NK-92 treated with Interleukin-12 subunit alpha and Interleukin-12 subunit beta, amount 100 ng/mL, for 24 hours (cell line): ENCODE measurements at places on chromosomes 11 and 22.
A peak's percentile ranks its signal among the peaks of the same experiment; 100 is the strongest.

DNA sequence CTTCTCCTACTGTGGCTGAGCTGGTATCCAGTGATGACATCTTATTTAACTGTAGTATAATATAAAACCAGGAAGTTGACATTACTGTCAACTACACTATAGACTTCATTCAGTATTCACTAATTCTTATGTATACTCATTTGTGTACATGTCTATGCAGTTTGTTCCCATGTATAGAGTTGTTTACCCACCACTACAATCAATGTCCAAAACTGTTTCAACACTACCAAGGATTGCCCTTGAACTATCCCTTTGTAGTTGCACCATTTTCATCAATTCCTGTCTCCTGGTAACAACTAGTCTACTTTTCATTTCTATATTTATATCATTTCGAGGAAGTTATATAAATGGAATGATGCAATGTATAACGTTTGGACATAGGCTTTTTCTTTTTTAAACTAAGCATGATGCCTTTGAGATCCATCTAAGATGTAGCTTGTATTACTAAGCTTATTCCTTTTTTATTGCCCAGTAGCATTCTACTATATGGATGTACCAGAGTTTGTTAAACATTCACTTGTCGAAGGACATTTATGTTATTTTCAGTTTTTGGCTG, 39.2 kb downstream of the TMEM135 start:
- DNase-seq, result no peak

DNA sequence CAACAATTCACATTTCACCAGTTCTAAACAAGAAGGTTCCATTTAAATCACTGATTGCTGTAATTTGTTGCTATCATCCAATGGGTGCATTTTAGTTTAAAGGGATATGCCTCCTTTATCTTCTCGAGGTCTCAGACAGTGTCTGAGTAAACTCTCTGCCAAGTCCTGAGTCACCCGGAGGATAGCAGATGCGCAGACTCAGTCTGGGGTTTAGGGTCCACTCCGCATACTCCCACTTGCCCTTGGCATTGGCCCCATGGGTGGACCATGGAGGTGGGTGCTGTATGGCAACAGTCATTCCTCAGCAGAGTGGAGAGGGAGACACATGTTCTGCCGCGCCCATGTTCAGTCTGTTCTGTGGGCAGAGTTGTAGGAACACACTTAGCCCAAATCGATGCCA, 65.4 kb upstream of the CRTAM start:
- no peak for DNase-seq

- DNase-seq, result no peak
Measured at GRCh38 chr11:16799890-16800289, 61.4 kb downstream of the C11orf58 start.

- DNase-seq, result no peak
Measured at GRCh38 chr11:127632546-127632945, 632.0 kb upstream of the KIRREL3 start.

DNA sequence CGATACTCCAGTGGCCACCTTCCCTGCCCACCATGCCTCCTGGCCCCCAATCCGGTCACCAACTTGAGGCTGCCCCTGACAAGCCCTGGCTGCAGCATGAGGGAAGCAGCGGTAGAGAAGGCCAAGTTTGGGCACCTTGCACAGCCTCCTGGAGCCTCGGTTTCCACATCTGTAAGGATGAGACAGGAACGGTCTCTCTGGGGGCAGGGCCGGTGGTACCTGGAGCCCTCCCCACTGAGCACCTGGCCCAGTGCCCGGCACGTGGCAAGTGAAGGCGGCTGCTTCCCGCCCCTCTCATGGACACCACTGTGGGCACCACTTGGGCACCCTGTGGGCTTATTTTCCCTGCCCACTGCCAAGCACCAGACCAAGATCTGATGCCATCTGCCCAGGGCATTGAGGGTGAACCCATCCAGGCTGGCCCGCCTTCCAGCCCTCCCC, 77.8 kb downstream of the CDKN1C start:
- no peak for DNase-seq

GRCh38 chr11:117316197-117316961, at the start of gene BACE1:
Gene BACE1, minus strand, starts transcription at chr11:117316256. Its CDS starts 461 bp downstream, at chr11:117315795.
- DNase-seq, result no peak

GRCh38 chr11:125290263-125290662, 125.7 kb downstream of the PKNOX2 start:
- no peak for DNase-seq

- no peak for DNase-seq
Measured at GRCh38 chr11:12113294-12113693, 2.9 kb downstream of the MICAL2 start.

DNA sequence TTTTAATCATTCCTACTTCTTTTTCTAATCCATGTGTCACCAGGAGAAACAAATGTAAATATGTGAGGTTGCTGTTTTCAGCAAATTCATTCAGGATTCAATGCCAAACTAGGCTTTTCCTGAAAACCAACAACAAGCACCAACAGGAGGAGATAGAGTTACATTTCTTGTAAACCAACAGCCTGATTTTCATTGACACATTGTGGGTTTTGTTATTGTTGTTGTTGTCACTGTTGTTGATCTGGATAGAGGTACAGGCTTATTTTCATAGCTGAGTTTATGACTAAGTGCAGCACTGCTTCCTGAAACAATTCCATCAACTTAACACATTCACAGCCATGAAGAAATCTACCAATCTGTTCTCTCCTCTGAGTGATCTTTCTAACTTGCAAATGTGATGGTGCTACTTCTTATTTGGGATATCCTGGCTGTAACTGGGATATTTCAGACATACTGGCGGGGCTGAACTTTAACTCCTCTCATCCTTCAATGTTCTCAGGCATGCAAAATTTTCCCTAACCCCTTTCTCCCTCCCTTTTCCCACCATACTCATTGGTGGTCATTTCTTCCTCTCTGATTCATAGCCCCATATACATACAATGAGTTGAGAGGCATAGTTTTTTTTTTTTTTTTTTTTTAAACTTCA, 65.5 kb downstream of the ME3 start:
- no peak for DNase-seq

DNA sequence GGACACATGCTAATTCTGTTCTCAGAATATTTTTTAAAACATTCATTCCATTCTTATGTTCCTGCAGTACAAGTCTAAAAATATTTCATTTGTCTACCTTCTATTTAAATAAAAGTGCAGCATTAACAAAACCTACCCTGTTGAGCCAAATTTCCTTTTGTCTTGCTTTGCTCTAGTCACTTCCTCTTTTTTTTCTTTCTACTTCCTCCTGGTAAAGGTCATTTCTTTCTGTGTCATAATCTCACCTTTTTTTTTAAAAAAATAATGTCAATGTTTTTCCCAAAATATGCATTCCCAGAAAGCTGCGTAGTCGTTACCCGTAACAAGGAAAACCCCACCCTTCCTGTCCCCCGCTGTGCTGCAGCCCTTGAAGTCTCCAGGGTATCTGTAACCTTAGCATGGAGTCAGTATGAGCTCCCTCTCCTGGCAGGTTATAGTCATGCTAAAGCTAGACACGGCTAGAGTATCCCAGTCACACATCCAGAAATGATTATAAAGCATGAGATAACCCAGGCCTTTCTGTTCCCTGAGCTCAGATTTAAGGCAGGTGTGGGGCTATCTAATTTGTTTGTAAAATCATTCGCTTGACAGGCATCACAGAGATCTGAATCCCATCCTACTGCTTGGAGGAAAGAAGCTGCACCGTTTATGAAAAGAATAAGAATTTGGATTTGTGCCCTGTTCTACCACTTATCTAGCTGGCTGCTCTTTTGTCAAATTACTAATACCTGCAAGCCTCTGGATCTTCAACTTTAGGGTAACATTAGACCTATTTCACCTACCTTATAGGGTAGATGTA, 51.1 kb upstream of the EED start:
- peak; percentile 27 for DNase-seq

DNA sequence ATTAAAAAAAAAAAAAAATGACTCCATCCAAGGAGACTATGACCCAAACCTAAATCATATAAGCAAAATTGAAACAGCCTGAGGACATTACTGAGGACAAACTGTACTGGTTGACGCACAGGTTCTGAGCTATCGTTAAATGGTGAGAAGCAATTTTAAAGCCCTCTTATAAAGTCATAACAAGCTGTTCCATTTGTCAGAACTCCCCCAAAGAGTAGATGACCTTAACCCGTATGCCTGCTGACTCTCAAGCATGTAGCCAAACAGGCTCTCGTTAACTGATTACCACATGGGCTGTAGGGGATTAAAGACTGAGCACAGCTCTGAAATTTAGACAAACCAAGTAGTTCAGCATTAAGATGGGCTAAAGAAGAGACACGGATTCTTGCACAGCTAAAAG, 2.2 kb downstream of the CRYAB start:
- DNase-seq, result no peak

DNA sequence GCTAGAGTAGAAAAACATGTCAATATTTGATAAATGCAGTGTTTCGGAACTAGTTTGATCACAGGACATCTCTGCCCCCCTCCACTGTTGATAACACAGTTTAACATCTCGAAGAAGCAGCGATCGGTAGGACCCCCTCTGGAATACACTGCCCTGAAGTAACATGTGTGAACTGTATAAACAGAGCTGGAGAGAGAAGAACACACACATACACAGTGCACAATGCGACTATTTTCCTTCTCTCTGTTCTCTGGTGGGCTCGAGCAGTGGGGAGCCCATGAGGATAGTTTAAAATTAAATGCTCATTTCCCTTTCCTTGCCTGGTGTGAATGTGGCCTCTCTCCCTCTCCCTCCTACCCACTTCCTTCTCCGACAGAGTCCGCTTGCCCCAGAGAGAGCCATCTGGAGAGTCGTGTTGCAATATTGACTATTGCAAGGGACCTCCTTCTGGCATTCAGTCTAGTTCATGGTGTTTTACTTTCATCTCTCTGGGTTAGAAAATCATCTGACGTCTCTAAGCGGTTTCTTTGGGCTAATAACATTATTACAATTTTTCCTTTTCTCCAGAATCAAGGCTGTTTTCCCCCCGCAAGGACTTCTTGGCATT, 51.6 kb upstream of the BARX2 start:
- DNase-seq, result no peak

- no peak for DNase-seq
Measured at GRCh38 chr11:70654016-70654415, 255.7 kb downstream of the CTTN start.

DNA sequence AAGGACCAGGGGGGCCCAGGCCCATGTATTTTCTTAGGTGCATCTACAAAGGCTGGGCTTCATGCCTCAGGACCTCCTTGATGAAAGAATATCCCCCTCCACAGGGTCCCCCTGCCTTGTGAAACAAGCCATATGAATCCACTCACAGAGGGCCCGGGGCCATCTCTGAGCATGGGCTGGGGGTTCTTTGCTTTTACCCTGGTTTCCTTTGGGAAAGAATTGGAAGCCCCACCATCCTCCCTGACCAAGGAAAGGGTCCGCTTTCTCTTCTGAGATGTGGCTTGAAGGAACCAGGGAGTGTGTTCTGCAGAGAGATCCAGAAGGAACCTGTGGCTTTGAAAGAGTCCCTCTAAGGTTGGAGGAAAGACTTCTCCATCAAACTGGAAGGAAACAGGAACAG, 9.2 kb upstream of the ANO1 start:
- DNase-seq, result no peak

GRCh38 chr22:42623301-42623751, 8.6 kb upstream of the POLDIP3 start:
- DNase-seq, result no peak

- DNase-seq, result no peak
Measured at GRCh38 chr11:61946894-61947293, 3.3 kb upstream of the BEST1 start.

- no peak for DNase-seq
Measured at GRCh38 chr11:118572981-118573550, 857 bp downstream of the ARCN1 start.

DNA sequence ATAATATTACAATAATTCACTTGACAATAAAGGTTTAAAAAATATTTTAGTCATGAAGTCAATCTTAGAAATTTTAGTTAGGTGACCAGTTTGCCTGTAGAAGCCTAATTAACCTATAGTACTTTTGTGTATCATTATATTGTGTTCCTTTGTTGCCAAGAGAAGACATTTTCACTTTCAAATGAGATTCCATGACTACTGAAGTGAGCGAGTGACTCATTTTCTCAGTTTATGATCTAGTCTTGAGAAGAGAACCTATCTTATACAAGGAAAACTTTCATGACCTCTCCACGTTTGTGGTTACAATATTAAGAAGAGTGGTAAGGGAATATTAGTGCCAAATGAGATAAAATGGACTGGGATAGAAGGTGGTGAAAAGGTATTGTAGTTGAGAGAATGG, 423.9 kb upstream of the CHORDC1 start:
- DNase-seq, result no peak

GRCh38 chr22:19715188-19715930, 1.1 kb downstream of the SEPTIN5 start:
- DNase-seq, result no peak

DNA sequence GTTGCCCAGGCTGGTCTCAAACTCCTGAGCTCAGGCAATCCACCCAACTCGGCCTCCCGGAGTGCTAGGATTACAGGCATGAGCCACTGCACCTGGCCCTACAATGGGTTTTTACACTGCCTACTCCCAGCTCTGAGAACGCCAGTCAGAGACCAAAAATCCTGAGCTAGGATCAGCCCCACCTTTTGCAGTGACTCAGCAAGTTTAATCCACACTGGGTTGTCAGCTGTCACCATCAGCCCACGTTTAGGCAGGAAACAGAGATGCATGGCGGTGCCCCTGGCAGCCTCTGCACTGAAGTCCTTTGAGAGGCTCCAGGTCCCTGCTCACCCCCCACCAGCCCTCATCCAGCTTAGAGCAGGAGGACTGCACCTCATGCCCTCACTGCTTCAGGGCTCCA, 117.6 kb downstream of the ARHGAP8 start:
- no peak for DNase-seq

GRCh38 chr22:33180356-33180755, 122.2 kb upstream of the SYN3 start:
- DNase-seq, result no peak

DNA sequence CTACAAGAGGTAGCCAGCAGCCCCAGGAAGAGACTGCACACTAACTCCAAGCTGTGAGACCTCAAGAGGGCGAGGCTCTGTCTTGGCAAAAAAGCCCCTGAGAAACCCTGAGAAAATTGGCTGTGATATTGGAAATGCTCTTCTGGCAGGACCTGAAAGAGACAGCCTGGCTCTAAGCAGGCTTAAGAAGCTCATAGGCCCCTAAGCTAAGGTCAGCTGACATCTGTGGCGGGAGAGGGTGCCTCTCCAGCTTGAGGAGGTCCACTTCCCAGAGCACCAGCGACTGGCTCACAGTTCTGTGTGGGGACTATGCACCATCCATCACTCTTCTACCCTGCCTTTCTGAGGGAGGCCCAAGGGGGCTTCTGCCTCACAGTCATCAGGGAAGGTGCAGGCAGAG, 12.4 kb downstream of the PLEKHA7 start:
- no peak for DNase-seq

GRCh38 chr11:35214226-35214770, 75.3 kb downstream of the CD44 start:
- DNase-seq, result no peak
